Heart right ventricle (tissue), 16 donors: ENCODE measurements at places on chromosomes 1 and 21. TPM values are rescaled to one million over a fixed set of nuclear protein-coding genes. Genes with fewer than 3 reads are reported as not detected.

DNA sequence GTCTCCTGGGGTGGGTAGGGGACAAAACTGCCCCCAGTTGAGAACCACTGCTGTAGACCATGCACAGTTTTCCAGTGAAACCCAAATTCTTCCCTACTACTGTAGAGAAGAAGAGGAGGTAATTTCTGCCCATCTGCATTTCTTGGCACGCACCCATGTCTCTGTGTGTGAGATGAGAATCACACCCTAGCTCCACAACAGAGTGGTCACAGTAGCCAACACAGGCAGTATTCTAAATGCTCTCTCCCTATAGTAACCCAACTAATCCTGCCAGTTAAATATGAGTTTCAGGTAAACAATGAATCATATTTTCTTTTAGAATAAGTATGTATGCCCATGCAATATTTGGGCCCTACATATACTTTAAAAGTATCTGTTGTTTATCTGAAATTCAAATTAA is 1.2 kb upstream of the CAPN2 start:
- peaks cover 80% of the 10 kb centered on the region for H3K4me1 ChIP-seq
- no peaks in the 10 kb centered on the region for H3K27me3 ChIP-seq
- H3K36me3 ChIP-seq: peaks cover 1% of the 10 kb centered on the region

DNA sequence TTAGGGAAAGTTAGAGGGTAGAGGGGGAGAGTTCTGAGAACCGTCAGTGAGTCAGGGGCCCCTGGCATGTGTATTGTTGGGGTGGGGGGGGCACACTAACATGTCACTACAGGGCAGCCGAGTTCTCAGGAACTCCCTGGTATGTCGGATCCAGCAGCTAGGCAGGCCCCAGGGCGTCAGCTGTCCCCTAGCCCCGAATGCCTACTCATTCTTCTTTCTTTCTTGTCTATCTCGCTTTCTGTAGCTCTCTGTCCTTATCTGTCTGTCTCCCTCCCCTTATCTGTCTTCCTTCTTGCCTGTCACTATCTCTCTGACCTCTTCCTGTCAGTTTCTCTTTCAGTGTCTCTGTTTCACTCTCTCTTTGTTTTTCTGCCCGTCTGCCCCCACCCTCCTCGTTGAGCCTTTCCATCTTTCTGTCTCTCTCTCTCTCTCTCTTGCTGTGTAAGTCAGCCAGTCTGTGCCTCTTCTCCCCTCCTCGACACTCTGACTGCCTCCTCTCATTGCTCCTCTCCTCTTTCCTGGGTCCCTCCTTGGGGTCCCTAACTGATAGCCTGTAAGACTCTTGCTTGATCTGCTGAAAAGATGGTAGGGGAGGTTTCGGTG is 2.4 kb downstream of the NTRK1 start:
- no peak overlapping the region for H3K4me3 ChIP-seq
- no peak for DNase-seq

ADGRB2 gene
- total RNA-seq: 9.5 TPM

SOX13 gene
- 8.9 TPM for total RNA-seq

VANGL1 gene
- 8.9 TPM for total RNA-seq
